ENCODE measurements at places on chromosomes 2 and 18.

DNA sequence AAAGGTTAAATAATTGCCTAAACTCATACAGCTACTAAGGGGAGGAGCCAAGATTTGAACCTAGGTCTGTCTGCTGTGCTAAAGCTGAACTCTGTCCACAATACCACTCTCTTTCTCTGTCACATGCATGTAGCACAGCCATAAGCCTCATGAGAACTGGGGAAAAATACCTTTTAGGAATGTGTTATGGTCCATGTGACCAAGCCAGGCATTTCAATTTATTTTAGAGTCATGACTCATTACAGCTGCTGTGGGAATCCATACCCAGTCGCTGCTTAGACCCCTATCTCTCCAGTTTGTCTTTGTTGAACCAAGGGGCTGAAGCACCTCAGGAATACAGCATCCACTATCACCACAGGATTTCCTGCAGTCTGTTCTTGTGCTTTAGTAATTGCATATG is 200.0 kb upstream of the SIX3 start:
- DNase-seq: no peak

GRCh38 chr18:44651478-44651877 is 29.2 kb upstream of the SETBP1 start:
- DNase-seq: no peak

- no peak for DNase-seq
Measured at GRCh38 chr18:41265047-41265446, 690.0 kb upstream of the PIK3C3 start.

- no peak for DNase-seq
Measured at GRCh38 chr18:45562567-45563479, 52.5 kb upstream of the SLC14A2 start.

DNA sequence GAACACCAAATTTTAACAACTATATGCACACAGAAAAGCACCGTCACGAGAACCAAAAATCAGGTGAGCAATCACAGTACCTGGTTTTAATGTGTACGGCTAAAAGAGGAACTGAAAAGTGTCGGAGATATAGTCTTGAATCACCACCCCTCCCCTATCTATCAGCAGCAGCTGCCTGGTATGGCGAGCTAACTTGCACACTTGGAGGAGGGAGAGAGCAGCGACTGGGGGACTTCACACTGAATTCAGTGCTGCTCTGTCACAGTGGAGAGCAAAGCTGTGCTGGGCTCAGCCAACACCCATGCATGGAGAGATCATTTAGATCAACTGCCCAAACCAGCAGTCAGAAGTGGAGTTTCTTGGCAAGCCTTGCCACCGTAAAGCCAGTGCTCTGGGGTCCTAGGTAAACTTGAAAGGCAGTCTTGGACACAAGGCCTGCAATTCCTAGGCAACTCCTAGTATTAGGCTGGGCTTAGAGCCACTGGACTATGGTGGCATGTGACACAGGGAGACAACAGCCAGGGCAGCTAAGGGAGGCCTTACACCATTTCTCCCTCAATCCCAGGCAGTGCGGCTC is 89.2 kb upstream of the CD226 start:
- no peak for DNase-seq

- no peak for DNase-seq
Measured at GRCh38 chr2:203562268-203562667, 27.2 kb upstream of the RAPH1 start.

DNA sequence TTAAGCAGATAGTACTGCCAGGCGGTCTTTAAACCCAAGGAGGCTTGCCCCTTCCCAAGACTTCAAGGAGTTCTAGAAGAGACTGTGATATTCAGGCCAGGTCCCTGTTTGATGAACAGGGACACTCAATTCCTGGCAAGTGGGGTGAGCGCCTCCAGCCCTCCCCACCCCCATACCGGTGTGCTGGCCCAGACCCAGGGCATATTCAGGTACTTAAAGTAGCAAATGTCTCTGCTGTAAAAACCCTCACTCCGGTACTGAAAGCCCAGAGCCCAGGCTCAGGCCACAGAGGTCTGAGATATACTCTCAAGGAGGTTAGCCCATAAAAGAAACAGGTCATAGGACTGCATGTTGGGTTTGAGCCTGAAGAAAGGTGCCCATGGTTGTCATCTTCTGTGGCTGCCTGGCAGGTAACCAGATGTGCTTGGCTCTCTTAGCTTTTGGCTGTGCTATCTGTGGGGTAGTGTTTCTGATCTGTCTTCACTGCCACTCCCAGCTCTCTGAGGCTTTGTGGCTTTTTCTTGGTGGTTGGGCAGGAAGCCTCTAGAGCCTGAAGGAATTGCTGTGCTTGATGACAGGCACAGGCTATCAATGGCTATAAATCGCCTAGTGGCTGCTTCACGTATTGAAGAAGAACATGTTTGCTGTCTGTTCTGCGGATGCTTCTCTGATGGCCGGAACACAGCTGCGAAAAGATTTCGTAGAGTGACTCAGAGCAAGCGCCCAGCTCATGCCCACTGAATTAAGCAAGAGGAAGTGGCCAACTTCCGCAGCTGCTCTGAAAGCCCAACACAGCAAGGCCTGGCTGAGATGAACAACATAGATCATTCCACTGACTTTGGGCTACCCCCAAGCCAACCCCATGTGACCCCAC is 63.3 kb upstream of the ALPP start:
- no peak for DNase-seq

DNA sequence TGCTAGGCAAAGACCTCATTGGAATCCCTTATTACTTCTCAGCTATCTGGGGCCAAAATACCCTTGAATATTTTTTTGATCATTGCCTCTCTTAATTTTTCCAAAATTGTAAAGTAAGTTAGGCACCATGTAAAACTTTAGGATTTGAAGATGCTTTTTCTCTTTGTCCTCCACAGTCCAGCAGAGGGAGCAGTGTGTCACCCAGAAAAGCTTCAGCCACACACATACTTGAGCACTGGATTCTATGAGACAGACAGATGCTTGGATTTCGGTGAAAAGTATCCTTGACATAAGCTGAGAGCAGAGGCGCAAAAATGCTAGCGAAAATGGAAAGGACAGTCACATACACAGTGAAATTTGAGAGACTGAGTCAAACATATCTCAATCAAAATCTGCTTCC is 74.7 kb upstream of the KCNJ3 start:
- peak; percentile 43 for DNase-seq

DNA sequence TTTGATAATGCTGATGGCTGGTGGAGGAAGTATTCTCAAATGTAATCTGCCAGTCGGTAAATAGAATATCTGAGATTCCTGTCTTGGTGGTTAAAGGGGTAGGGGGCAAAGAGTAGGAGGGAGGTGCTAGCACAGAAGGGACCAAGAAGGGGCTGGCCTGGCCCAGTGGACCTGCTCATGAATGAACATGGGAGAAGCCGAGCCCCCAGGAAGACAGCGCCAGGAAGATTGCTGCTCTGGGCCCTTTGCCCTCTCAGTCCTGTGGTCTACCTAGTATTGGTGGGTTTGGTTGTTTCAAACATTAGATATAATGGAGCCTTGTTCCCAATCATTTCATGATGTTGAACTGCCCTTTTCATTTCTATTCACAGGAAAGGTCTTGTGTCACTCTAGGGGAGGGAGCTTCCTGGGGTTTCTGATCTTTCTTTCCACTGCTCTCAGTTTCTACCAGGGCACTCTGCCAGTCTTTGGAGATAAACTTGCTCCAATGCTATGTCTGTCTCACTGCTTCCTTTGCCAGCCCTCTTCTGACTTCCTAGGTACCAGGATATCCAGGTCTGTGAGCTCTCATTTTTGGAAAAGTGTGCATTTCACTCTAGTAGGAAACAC is 5.3 kb upstream of the MOCOS start:
- no peak for DNase-seq

DNA sequence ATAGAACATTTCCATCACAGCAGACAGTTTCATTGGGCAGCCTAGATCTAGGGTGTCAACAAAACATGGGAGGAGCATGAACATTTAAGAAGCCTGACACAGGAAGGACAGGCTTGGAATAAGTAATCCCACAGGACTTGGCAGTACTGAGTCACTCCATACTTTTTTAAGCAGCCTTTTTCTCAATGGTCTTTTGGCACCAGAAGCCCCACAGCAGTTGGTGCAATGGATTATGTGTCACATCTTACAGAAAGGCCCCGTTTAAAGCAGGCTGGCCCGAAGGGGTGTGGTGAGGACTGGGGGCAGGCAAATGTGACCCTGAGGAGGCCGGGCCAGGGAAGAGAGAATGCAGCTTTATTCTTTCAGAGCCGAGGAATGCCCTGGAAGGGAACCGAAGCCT is 26.6 kb downstream of the SPTBN1 start:
- no peak for DNase-seq

- DNase-seq: no peak
Measured at GRCh38 chr2:189060096-189060642, 86.0 kb downstream of the COL3A1 start.

- no peak for DNase-seq
Measured at GRCh38 chr2:105336786-105337121, 586 bp upstream of the C2orf49 start.

GRCh38 chr2:42787424-42787787 is 5.0 kb downstream of the HAAO start:
- DNase-seq: no peak

DNA sequence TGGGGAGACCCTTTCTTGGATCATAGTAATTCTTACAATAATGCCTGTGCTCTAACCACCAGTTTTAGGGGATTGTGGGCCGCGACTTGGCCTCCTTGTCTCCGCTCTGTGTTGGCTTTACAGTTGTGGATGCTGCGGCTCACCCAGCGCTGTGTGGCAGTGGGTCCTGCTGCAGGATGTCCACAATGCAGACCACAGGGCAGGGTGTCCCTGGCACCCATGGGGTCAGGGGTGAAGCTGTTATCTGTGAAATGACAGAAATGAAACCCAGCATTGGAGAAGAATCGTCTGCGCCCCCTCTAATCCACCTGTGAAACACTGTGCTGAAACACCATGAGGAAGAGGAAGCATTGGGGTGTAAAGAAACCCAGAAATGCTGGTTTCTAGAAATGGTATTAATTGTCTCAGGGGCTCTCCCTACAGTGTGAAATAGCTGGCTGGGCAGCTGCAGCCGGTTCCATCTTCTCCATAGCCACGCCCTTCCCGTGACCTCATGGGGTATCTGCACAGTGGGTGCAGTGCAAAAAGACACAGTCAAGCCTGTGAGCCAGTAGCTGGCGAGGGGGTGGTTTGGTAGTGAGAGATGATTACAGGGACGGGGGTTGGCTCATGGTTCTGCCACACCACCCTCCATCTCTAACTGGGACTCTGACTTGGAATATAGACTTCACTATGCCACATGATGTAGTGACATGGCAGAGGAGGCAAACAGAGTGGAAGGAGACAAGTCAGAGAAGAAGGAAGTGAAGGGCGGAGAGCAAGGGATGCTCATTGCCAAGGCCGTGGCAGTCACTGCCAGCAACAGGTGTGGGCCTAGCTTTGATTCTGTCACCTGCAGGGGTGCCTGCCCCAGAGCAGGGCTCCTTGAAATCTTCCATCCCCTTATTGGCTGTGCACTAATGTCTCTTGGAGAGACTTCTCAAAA is 16.2 kb downstream of the INPP4A start:
- no peak for DNase-seq

DNA sequence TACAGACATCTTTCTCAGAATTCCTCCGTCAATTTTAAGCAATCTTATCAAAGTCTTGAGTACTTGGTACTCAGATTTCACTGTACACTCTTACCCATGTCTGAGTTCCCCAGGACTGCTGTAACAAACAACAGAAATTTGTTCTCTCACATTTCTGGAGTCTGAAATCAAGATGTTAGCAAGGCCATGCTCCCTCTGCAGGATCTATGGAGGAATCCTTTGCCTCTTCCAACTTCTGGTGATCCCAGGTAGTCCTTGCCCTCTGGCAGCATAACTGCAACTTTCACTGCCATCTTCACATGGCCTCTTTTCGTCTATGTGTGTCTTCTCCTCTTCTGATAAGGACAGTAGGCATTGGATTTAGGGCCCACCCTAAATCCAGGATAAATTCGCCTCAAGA is 17.1 kb upstream of the CACNB4 start:
- DNase-seq: no peak

GRCh38 chr2:187034434-187034833 is 185.5 kb upstream of the ZSWIM2 start:
- DNase-seq: no peak

DNA sequence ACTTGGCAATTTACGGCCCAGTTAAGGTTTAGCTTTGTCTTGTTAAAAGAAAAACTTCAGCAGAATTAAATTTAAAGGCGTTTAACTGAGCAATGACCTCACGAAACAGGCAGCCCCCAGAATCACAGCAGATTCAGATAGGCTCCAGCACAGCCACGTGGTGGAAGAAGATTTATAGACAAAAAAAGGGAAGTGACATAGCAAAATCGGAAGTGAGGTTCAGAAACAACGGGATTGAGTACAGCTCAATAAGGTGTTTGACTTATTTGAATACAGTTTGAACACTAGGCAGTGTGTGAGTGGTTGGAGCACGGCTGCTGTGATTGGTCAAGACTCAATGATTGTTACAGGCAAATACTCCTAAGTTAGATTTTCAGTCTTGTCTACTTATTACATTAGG is 79.8 kb downstream of the MOGAT1 start:
- no peak for DNase-seq
